ENCODE measurements at places on chromosomes 3 and 15. TPM values are rescaled to one million over a fixed set of nuclear protein-coding genes. Genes with fewer than 3 reads are reported as not detected.

GOLGA8F gene
- total RNA-seq, result 0.05 TPM

BCHE gene
- 53.3 TPM for total RNA-seq

KLF15 gene
- 7.7 TPM for total RNA-seq

PXK gene
- 40.8 TPM for total RNA-seq

CHDH gene
- total RNA-seq, result 9.1 TPM

SLC15A2 gene
- total RNA-seq, result 28.6 TPM

AGBL1 gene
- total RNA-seq, result 3.7 TPM

SPINK8 gene
- not detected for total RNA-seq

LIPH gene
- total RNA-seq, result 3.3 TPM

FBXL22 gene
- total RNA-seq, result 5.1 TPM

CIDEC gene
- total RNA-seq, result not detected

GUCA1C gene
- total RNA-seq, result 14.0 TPM

SKIC8 gene
- total RNA-seq, result 60.8 TPM

TMEM212 gene
- total RNA-seq, result not detected
